ENCODE measurements at places on chromosomes 12 and 14. TPM values are rescaled to one million over a fixed set of nuclear protein-coding genes. Genes with fewer than 3 reads are reported as not detected.

The TGM1 gene
- 0.75 TPM for total RNA-seq

The MYRFL gene
- total RNA-seq, result under 0.01 TPM

The ARHGAP9 gene
- total RNA-seq, result not detected

The TAS2R42 gene
- not detected for total RNA-seq

The ACSM4 gene
- not detected for total RNA-seq

The PEBP1 gene
- total RNA-seq, result 153 TPM

The KLRK1 gene
- not detected for total RNA-seq

The PPM1A gene
- total RNA-seq, result 13.9 TPM

The SERPINA10 gene
- total RNA-seq, result not detected

The BIN2 gene
- not detected for total RNA-seq

The RTN1 gene
- 0.28 TPM for total RNA-seq

The CPM gene
- total RNA-seq, result 0.47 TPM

The POTEG gene
- total RNA-seq, result not detected

The KIF5A gene
- under 0.01 TPM for total RNA-seq

The KLHDC1 gene
- 1.1 TPM for total RNA-seq

The LMNTD1 gene
- total RNA-seq, result 0.45 TPM

The CHPT1 gene
- 26.8 TPM for total RNA-seq

The DNAJC22 gene
- total RNA-seq, result 2.0 TPM

The MYO1H gene
- total RNA-seq, result not detected

The GDF3 gene
- total RNA-seq, result not detected

The HOXC6 gene
- total RNA-seq, result 0.66 TPM

Data from endothelial cell of coronary artery (primary cell).